Kidney (tissue), 22 donors: ENCODE measurements at places on chromosomes 13 and 19. TPM values are rescaled to one million over a fixed set of nuclear protein-coding genes. Genes with fewer than 3 reads are reported as not detected.
A peak's percentile ranks its signal among the peaks of the same experiment; 100 is the strongest.

GRCh38 chr19:43660971-43661360, 9.0 kb downstream of the PLAUR start:
- DNase-seq: no peak
- no peak overlapping the region for H3K4me3 ChIP-seq
- no peaks in the 10 kb centered on the region for H3K36me3 ChIP-seq
- H3K27ac ChIP-seq: no peak overlapping the region
- H3K4me1 ChIP-seq: no peaks in the 10 kb centered on the region
- H3K27me3 ChIP-seq: no peaks in the 10 kb centered on the region

DNA sequence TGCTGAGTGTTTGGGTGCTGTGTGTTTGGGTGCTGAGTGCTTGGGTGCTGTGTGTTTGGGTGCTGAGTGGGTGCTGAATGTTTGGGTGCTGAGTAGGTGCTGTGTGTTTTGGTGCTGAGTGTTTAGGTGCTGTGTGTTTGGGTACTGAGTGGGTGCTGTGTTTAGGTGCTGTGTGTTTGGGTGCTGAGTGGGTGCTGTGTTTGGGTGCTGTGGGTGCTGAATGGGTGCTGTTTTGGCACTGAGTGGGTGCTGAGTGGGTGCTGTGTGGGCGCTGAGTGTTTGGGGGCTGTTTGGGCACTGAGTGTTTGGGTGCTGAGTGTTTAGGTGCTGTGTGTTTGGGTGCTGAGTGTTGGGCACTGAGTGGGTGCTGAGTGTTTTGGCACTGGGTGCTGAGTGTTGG, 48.5 kb upstream of the F7 start:
- no peak overlapping the region for H3K4me3 ChIP-seq
- H3K36me3 ChIP-seq: peaks cover 5% of the 10 kb centered on the region
- H3K27me3 ChIP-seq: no peaks in the 10 kb centered on the region
- H3K27ac ChIP-seq: no peak overlapping the region
- DNase-seq: peak; percentile 8
- H3K4me1 ChIP-seq: no peaks in the 10 kb centered on the region

DNA sequence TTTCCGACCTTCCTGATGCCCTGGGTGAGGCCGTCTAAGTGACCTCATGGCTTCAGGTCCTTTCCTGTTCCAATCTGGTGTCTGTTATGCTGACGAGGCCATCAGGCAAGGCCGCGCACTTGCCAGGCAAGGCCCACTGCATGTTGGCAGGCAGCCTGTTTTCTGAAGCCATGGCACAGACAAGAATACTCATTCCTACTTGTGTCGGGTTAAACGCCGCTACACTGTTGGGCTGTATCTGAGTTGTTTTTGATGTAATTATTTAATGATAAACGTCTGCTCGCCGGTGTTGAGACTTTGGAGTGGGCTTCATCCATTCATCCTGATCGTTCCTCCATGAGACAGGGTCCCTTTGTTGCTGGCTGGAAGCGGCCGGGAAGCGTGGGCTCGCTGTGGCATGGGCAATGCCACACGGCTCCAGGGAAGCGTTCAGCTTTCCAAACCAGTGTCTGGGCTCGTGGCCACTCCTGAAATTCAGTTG, 92.1 kb downstream of the ATP11A start:
- peaks cover 7% of the 10 kb centered on the region for H3K4me1 ChIP-seq
- DNase-seq: peak; percentile 48
- peak overlapping the region; percentile 48 for H3K27ac ChIP-seq
- H3K36me3 ChIP-seq: peaks cover 5% of the 10 kb centered on the region

GRCh38 chr13:22198641-22199217, 527.9 kb downstream of the FGF9 start:
- H3K27ac ChIP-seq: no peak overlapping the region
- no peak for DNase-seq
- no peaks in the 10 kb centered on the region for H3K36me3 ChIP-seq
- H3K27me3 ChIP-seq: no peaks in the 10 kb centered on the region
- H3K4me1 ChIP-seq: no peaks in the 10 kb centered on the region

DNA sequence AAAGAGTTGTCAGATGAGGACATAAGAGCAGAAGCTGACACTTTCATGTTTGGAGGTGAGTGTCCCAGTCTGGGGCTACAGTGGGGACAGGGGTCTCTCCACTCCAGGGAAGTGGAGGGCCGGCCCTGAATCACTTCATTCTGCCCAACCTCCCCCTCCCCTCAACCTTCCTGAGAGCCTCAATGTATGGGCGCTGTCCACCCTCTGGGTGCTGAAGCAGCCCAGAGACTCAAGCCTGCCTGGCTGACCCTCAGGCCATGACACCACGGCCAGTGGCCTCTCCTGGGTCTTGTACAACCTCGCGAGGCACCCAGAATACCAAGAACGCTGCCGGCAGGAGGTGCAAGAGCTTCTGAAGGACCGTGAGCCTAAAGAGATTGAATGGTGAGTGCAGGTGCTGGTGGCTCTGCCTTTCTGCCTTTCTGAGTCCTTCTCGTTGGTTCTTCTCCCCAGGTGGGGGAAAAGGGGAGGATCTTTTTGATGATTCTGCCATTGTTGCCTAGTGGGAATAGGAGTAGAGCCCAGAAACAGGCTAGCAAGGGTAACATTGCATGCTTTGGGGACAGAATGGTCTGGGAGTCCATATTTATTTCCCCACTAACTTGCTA, 8.8 kb downstream of the CYP4F8 start:
- no peak overlapping the region for H3K4me3 ChIP-seq
- no peaks in the 10 kb centered on the region for H3K4me1 ChIP-seq
- no peaks in the 10 kb centered on the region for H3K27me3 ChIP-seq
- no peaks in the 10 kb centered on the region for H3K36me3 ChIP-seq
- peak; percentile 43 for DNase-seq

GRCh38 chr13:72221276-72221962, 354.4 kb upstream of the DACH1 start:
- no peaks in the 10 kb centered on the region for H3K36me3 ChIP-seq
- H3K4me3 ChIP-seq: no peak overlapping the region
- H3K27ac ChIP-seq: no peak overlapping the region
- H3K27me3 ChIP-seq: no peaks in the 10 kb centered on the region

DNA sequence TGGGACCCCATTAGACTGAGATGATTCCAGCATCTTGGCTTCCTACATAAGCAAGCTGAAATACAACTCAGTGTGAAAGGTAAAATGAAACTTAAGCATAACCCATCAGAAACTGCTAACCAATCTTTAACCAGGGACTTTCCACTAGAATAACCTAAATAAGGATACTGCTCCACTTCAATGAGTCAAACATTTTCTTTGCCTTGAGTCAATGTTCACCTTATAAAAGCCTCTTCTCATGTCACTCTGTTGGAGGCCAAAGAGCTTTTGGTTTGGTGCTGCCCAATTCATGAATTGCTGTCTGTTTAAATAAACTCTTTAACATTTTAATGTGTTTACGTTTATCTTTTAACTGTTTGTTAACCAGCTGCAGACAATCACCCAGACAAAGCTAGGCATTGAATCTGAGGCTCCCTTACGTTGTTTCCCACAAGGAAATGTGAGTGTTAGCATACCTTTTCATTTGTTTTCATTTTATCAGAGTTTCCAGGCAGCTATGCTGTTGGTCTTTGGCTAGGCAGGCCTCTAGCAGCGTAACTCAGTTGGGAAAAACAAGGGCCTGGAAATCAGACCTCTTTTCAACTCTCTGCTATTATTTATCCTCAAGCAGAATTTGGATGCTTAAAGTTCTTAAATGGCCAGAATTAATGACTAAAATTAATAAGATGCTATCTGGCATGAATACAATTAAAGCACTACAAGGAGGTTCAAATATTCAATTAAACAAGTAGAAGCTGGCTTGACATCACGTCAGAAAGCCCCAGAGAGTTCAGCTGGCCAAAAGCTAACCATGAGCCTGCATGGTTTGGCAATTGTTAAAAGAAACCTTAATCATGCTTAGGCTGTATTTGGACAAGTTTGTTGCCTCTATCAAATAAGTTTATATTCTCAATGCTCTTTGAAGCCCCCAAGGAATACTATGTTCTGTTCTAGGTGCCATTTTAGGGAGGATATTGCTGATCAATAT, 200.2 kb downstream of the DCLK1 start:
- H3K27ac ChIP-seq: no peak overlapping the region
- DNase-seq: no peak
- H3K4me3 ChIP-seq: no peak overlapping the region
- no peaks in the 10 kb centered on the region for H3K27me3 ChIP-seq
- H3K4me1 ChIP-seq: no peaks in the 10 kb centered on the region
- H3K36me3 ChIP-seq: no peaks in the 10 kb centered on the region

DNA sequence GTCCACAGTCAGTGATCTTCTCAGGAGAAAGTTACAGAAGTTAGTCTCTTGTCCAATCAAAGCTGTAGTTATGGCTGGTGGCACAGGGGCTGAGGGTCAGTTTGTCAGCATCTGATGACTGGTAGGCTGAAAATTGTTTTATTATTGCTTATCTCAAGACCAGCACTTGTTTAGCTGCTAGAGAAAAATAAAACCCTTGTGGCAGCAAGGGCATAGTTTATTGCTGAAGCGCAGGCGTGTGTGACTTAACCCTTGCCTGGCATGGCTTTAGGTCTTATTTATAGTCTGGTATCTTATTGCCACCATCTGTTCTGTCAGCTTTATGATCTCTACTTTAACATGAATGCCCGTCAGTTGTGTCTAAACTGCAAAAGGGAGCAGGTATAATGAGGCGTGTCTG, 154.7 kb downstream of the USP12 start:
- no peaks in the 10 kb centered on the region for H3K4me1 ChIP-seq
- H3K36me3 ChIP-seq: no peaks in the 10 kb centered on the region
- H3K27me3 ChIP-seq: no peaks in the 10 kb centered on the region
- peak; percentile 60 for DNase-seq
- H3K4me3 ChIP-seq: no peak overlapping the region
- H3K27ac ChIP-seq: no peak overlapping the region

DNA sequence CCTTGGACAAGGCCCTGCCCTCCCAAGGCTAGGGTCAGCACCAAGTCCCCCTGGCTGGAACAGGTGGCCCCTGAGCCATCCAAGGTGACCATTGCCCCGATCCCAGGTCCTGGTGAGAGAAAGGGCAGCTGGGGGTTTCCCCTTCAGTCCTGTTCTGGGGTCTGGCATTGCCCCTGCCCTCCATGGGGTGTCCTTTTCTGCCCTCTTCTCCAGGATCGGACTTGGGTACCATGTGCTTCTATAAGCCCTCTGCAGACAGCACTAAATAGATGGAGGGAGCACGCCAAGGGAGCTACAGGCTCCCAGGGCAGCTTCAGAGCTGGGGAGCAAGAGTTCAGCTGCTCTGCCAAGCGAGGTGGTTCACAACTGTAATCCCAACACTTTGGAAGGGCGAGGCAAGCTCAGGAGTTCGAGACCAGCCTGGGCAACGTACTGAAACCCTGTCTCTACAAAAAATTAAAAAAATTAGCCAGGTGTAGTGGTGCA, 13.5 kb upstream of the KCNN1 start:
- peaks cover 14% of the 10 kb centered on the region for H3K4me1 ChIP-seq
- H3K27ac ChIP-seq: no peak overlapping the region
- no peaks in the 10 kb centered on the region for H3K36me3 ChIP-seq
- H3K27me3 ChIP-seq: peaks cover 4% of the 10 kb centered on the region
- no peak overlapping the region for H3K4me3 ChIP-seq
- DNase-seq: no peak

DNA sequence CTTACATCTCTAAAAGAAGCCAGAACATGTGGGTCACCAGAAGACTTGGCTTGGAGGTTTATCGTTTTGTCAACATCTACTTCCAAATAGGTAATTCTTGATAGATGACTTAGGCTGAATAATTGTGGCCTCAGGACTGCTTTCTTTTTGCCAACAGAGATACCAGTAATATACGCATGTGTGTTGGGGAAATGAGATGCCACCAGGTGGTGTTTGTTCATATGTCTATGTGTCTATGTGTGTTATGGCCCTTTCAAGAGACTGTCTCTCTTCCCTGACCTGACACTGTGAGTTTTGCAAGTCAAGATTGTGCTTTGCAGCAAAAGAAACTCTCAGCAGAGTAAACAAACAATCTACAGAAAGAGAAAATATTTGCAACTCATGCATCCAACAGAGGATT, 31.6 kb upstream of the METTL21C start:
- H3K4me1 ChIP-seq: no peaks in the 10 kb centered on the region
- H3K36me3 ChIP-seq: no peaks in the 10 kb centered on the region
- no peak for DNase-seq
- no peaks in the 10 kb centered on the region for H3K27me3 ChIP-seq

- DNase-seq: no peak
- no peak overlapping the region for H3K27ac ChIP-seq
- H3K27me3 ChIP-seq: no peaks in the 10 kb centered on the region
- no peaks in the 10 kb centered on the region for H3K4me1 ChIP-seq
Measured at GRCh38 chr13:49652355-49653305, 24.3 kb downstream of the ARL11 start.

DNA sequence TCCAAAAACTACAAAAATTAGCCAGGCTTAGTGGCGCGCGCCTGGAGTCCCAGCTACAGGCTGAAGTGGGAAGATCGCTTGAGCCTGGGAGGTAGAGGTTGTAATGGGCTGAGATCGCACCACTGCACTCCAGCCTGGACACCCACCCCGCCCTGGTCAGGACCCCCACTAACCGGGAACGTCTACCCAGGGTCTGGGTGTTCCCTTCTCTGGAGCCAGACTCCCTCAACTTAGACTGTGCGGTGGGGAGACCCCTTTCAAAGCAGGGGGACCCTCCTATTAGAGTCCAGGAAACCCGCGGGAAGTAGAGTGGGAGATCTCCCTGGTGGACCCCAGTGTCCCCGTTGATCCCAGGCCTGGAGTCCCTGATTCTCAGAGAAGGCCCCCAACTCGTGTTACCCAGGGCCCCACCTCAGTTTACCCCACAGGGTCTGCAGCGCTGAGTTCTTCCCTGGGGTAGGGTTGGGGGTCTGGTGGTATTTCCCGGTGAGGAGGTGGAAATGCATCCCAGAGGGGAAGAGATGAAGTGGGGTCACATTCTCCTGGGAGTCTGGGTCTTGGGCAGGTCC, 6.1 kb upstream of the ARRDC2 start:
- no peaks in the 10 kb centered on the region for H3K36me3 ChIP-seq
- no peaks in the 10 kb centered on the region for H3K27me3 ChIP-seq
- no peak overlapping the region for H3K4me3 ChIP-seq
- peak; percentile 65 for DNase-seq
- H3K27ac ChIP-seq: peak overlapping the region; percentile 51

DNA sequence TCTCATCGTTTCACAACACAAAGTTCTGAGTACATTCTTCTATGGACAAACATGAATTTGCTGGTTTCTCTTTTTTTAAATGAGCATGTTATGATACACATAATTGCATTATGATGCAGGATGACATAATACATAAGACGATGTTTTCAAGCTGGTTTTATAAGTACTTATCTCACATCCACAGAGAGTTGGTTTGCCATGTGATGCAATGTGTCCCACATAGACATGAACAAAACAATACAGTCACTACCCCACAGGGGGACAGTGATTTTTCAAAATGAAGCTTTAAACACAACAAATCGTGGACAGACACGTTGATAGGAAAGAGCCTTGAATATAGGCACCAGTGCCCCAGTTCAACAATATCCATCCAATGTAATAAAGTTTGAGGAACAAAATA, 447.1 kb downstream of the KLF12 start:
- H3K27me3 ChIP-seq: no peaks in the 10 kb centered on the region
- no peak overlapping the region for H3K27ac ChIP-seq
- no peak for DNase-seq
- H3K4me1 ChIP-seq: no peaks in the 10 kb centered on the region
- H3K4me3 ChIP-seq: no peak overlapping the region

ANO8 gene
- 12.1 TPM for total RNA-seq

CYP2A6 gene
- not detected for total RNA-seq

IGFL2 gene
- total RNA-seq: not detected
